ENCODE measurements at places on chromosomes 4 and X.
A peak's percentile ranks its signal among the peaks of the same experiment; 100 is the strongest.

GRCh38 chr4:106691749-106692148, 323.2 kb upstream of the GIMD1 start:
- no peak for DNase-seq

DNA sequence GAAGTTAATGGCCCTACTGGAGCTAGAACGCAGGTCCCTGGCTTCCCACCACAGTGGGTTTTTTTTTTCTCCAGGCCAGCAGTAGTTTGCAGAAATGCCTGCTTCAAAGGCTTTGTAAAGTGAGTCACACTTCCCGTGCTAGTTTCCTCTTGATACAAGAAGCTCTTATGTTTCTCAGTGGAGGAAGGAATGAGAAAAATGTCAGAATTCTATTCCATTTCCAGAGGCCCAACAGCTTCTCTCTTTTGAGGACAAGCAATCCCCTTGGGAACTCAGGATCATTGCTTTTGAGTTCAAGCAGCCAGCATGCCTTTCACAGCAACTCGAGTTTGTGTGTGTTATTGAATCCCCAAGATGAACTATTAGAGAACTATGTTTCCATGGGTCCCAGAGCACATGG, 134.3 kb downstream of the GUCY2F start:
- no peak for DNase-seq

DNA sequence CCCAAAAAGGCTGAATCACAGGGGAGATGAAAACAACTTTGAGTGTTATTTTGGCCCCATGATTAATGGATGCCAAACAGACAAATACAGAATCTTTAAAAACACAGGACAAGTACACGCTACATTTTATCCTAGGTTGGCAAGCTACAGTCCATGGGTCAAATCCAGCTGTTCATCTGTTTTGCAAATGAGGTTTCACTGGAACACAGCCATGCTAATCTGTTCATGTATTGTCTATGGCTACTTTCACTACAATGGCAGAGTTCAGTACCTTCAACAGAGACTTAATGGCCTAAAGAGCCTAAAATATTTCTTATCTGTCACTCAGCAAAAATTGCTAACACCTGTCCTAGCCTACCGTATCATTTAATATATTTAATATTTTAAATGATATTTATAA, 1548.5 kb upstream of the IGFBP7 start:
- no peak for DNase-seq

GRCh38 chrX:57900975-57901374, 9.3 kb downstream of the ZXDA start:
- no peak for DNase-seq

GRCh38 chrX:19887911-19888879, 795 bp upstream of the SH3KBP1 start:
- peak; percentile 44 for DNase-seq

DNA sequence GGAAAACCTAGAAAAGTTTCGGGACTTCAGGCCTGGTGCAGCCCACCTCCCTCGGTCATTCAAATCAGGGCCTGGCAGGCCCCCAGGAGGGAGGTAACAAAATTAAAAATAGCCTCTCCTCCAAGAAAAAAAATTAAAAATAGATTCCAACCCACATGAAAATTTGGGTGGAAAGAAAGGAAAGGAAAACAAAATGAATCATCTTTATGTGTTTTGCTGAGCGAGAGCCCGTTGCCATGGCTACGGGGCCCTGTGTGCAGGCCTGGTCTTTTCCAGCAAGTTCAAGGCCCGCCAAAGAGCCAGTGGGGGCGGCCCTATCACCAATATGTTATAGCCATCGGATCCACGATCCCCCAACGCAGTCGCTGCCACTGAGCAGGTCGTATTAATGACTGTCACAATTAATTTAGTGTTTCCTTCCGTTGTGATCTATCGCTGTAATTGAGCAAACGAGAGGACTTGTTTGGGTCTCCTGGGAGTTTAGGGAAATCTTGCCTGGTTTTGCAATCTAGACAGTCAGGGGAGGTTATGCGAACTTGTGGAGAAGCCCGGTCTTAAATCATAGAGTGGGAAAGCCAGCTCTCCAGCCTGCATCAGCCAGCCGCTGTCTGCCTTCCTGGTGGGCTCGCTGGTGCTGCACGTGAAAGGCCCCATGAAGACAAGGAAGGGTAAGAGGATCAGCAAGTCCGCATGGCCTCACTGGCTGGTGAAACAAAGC, 452.4 kb downstream of the BCOR start:
- peak; percentile 27 for DNase-seq

DNA sequence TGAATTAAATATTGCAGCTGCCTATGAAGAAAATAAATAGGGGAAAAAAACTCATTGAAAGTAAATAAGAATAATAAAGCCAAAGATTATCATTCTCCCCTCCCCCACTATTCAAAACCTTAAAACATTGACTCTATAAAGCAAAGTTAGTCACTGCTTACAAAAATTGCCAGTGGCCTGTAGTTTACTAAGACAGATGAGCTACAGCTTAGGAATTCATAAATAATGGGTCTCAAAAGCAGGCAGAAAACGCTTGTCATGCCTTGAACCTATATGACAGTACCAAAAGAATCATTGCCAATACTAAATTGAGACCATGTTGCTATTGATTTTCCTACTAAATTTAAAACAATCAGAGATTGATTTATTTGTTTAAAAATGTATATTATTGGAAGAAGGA, 78.9 kb downstream of the SLC10A7 start:
- no peak for DNase-seq

DNA sequence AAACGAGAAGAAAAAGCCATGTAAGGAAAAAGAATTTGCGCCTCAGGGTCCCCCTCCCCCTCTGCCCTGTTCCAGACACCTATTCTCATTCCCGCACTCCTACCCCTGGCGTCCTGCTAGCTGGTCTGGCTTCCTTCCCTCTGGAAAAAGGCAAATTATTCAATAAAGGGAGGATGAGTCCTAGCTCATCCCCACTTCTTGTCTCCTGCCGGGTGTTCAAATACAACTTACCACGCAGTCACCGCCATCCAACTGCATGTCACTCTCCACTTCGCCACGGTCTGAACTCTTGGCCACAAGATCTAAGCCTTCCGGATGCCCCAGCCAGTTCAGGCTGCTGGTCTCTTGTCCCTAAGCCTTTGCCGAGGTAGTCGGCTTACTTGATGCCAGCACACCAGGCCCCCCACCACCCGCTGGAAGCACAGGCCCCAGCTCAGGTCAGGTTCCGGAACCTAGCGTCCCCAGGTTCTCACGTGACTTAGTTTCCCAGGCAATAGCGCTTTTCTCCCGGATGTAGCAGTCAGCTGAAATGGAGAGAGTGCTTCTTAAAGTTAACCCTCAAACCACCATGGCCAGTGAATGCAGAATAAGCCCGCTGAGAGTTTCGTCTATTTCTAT, 209.6 kb upstream of the SPIN4 start:
- DNase-seq, result peak; percentile 41

DNA sequence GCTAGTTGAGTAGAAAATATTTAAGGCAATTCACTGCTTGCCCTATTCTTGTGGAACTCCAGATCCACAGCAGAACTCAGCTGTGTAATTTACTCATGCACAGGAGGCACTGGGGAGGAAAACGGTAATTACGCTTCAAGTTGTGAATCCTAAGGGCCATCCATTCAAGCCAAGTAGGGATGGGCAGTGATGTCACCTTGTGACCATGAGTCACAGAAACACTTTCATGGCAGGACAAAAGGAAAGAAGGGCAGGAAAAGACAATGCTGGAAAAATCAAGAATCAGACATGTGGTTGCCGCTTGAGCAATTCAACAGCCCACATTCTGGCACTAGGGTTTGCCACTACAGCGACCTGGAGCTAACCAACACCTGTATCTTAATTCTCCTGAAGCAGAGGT, 1.4 kb downstream of the PAQR3 start:
- no peak for DNase-seq

DNA sequence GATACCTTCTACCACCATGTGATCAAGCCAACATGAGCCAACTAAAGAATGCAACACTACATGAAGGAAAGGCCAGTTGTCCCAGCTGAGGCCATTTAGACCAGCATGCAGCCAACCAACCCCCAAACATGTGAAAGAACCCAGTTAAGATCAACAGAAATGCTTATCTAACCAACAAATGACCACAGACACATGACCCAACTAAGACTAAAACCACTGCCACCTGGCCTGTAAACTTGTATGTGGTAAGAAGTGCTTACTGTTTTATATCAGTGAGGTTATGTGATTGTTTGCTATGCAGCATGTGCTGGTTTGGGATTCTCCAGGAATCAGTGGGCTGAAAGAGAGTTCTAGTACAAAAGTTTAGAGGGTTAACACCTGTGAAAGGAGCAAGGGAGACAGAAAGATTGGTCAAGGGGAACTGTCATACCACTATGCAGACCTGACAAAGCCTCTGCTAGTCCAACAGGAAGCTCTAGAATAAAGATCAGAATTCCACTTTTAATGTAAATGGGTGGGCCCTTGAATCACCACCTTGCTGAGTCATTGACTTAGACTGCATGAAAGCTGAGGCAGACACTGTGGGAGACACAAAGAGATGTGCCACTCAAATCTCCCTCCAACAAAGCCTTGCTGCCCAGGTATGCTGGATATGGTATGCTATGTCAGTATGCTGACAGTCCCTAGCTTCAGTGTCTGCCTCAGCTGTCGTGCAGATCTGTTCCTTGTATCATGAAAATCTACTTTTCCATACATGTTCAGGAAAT, 6.1 kb upstream of the SH3D19 start:
- DNase-seq, result no peak

- DNase-seq, result no peak
These were observed 241.8 kb downstream of the PRDM5 start for GRCh38 chr4:120680647-120681228.

DNA sequence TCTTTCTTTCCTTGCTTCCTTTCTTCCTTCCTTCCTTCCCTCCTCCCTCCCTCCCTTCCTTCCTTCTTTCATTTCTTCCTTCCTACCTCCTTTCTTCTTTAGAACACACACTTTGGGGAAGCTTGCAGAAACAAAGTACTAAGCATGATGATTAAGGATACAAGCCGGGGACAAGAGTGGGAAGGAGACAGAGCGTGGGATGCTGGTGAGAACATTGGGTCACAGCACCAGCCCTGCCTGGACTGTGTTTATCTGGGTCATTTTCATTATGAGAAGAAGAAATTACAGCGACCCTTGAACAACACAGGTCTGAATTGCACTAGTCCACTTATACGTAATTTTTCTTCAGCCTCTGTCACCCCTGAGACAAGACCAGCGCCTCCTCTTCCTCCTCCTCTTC, 169.3 kb upstream of the TBL1X start:
- DNase-seq, result no peak

DNA sequence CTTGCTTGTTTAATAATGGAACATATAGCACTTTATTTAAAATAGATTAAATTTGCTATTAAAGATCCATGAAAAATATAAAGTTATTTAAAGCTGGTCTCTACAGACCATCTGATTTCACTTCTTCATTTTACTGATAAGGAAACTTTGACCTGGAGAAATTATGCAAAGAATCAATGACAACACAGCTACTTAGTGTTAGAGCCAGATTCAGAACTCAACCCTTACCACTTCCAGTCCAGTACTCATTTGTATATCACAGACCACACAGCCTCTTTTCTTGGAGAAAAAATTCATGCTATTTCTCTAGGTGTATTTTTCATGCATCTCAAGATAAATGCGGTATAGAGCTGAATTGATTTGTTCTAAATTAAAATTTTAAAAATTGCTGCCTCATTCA, 34.0 kb downstream of the WDFY3 start:
- DNase-seq, result no peak

GRCh38 chr4:181672751-181673150, 570.5 kb upstream of the TENM3 start:
- DNase-seq, result no peak

DNA sequence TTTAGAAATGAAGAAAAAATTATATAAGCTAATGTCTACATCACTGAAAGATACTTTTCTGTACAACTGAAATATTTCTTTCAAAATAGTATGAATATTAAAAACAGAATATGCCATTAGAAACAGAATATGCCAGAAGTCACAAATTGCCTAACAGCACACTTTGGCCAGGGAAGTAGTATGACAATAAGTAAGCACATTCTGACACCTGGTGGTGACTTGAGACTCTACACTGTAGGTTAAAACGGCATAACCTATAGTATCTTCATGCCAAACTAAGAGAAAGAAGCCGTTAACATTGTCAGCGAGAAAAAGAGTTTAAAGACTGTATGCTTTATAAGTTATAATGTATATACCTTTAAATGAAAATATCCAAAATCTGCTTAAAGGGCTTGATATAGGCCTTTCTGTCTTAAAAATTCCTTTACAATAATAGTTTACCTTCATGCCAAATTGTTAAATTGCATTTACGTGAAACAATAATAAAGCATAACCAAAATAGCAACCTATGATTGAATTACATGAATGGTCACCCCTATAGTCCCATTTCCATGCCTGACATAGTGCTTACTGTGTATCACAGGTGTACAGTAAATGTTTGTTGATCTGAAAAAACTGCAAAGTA, 32.8 kb downstream of the FAM13A start:
- DNase-seq, result peak; percentile 35

- no peak for DNase-seq
These were observed 70.8 kb upstream of the RAI2 start for GRCh38 chrX:17931855-17932254.

- DNase-seq, result no peak
These were observed 46.9 kb downstream of the JADE3 start for GRCh38 chrX:46959101-46959500.

DNA sequence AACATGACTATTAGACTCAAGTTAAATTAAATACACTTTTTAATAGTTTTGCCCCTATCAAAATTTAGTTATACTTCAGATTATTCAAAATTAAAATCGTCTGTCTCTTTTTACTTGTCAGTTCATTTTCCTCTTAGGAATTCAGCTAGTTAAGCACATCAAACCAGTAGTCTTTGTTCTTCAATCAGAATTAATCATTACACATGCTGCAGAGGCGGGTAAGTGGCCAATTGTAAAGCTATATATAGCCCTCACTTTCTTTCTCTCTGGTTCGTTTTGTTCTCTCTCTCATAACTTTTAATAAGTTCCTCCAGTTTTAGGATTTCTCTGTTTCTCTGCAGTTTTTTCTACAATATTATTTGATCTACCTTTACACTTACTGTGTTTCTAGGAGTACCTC, 359.1 kb upstream of the PABPC4L start:
- no peak for DNase-seq

- no peak for DNase-seq
These were observed 240.5 kb downstream of the GRIA3 start for GRCh38 chrX:123424546-123424945.

DNA sequence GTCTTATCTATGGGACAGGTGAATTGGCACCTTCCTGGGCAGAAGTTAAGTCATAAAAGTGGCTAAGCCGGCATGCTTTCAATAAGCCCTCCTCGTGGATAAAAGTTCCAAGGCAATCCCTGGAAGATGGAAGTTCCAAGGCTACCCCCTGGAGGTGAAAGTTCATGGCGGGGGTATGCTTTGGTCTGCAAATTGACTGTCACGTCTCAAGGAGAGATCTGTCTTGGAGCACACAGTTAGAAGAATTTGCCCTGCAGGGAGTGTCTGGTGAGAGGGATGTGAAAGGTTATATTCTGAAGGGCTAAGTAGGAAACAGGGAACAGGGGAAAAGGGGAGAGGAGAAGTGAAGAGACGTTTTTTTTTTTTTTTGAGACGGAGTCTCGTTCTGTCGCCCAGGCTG, 26.2 kb upstream of the GPR173 start:
- DNase-seq, result no peak
